Stimulated activated CD8-positive, alpha-beta memory T cell treated with anti-CD3 and anti-CD28 coated beads, Interleukin-2, amount 100 ng/mL, for 1 hour (primary cell): ENCODE measurements at places on chromosomes 16 and 17.

DNA sequence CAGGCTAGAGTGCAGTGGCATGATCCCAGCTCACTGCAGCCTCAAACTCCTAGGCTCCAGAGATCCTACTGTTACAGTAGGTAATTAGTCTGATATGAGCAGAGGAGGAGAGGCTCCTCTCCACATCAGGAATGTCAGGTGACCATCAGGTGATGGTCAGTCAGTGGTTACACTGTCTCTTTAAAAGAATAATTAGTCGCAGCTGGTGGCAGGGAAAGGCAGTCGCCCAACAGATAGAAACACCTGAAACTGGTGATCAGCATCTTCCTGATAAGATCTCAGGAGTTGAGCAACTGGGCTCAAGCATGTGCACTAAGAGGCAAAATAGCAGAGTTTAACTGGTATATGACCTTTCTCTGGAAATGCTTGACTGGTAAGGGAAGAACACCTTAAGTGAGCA is 21.5 kb upstream of the ABCA5 start:
- no peak for DNase-seq

DNA sequence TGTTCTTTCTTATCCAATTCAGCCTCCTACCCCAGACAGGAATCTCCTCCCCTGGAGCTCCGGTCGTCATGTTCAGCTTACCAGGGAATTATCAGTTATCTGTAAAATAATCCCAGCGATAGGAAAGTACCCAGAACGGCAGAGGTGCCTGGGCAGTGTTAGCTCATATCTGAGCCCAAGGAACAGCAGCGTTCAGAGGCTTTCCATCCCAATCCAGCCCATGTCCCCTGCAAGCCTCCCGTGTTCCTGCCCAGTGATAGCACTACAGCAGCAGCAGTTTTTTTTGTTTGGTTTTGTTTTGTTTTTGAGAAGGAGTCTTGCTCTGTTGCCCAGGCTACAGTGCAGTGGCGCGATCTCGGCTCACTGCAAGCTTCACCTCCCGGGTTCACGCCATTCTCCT is 158.2 kb downstream of the CMIP start:
- DNase-seq: no peak

DNA sequence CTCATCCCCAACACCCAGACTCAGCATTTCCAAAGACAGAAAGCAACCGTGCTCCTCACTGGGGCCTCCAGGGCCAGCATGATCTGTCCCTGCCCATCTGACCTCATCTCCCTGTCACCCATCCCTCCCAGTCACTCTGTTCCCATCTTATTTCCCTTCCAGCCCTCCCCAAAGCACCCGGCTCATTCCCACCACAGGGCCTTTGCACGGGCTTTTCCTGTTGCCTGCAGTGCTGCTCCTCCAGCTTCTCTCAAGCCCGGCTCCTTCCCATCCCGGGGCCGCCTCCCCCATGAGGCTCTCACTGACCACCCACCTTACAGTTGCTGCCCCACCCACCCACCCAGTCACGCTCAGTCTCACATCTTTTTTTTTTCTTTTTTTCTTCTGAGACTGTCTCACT is 54.8 kb downstream of the RMI2 start:
- DNase-seq: no peak

- no peak for DNase-seq
Observed at GRCh38 chr17:57541472-57542394, 203.4 kb downstream of the CCDC182 start.

DNA sequence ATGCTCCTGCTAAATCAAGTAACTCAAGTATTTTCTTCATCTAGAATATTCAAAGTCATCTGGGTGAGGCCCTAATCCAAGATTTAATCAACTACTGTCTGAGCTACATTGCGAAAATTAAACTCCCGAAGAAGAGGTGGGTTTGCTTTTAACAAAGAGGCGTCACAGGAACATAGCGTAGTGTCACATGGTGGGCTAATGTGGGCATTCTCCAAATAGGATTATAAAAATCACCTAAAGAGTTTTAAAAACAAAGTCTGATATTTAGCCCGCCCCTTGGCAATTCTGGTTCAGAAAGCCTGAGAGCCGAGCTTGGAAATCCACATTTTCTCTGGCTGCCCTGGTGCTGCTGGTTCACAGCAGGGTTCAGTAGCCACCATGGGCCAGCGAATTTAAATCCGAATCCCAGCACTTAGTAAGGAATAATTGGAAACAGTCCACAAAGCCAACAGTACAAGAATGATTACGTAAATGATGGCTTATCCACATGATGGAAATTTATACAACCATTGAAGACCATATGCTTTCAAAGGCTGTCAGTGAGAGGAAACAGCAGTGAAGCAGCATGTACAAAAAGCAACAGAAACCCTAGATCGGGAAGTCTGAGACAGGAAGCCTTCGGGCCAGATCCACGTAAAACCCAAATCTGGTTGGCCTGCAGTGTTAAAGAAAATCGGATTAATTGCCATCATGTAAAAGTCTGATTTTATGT is 8.8 kb downstream of the PMM2 start:
- no peak for DNase-seq

DNA sequence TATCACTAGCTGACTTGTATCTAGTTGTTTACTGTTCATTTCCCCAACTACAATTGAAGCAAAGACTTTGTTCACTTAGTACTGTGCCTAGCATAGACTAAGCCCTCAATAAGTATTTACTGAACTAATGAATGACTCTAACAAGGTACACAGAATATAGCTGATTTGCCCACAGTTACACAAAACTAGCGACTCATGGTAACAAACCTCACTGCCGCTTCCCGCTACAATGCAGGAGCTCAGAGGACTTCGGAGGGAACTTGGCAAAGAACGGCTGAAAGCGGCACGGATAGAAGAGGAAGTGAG is 524 bp downstream of the EFTUD2 start:
- no peak for DNase-seq

DNA sequence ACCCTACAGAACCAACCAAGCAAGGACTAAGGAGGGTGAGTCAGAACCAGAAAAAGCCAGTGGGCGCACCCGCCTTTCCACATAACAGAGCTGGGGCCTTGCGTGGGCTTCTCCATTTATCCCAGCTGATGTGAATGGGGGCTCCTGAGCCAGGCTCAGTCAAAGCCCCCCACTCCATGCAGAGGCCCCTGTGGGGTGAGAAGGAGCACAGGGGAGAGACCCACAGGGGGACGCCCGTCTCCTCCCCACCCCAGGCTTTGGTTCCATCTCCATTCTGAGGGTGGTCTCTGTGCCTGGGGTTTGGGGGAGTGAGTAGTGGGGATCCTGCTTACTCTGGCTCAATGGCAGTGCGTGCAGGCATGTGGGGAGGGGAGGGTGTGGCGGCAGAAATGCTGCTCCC is 210.1 kb upstream of the TNRC6C start:
- no peak for DNase-seq

DNA sequence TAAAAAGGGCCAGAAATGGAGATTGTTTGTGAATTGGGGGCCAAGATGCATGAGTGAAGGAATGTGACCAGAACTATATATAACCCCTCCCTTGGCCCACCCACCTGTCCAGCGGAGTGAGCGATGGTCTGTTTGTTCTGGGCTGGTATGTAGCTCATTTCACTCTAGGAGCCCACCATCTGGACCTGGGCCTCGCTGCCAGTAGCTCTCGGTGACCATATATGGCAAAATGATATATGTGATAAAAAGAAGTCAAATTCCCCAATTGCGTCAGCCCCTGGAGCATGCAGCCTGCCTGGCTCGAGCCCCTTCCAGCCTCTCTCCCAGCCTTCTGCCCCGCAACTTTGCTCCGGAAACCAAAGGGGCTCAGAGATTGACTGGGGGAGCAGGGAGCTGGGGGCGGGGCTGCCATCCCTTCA is 47.3 kb downstream of the CCDC42 start:
- DNase-seq: no peak

- no peak for DNase-seq
Observed at GRCh38 chr16:25713785-25714570, 22.2 kb downstream of the HS3ST4 start.

GRCh38 chr17:10741416-10742135 is 11.8 kb upstream of the TMEM220 start:
- DNase-seq: no peak

DNA sequence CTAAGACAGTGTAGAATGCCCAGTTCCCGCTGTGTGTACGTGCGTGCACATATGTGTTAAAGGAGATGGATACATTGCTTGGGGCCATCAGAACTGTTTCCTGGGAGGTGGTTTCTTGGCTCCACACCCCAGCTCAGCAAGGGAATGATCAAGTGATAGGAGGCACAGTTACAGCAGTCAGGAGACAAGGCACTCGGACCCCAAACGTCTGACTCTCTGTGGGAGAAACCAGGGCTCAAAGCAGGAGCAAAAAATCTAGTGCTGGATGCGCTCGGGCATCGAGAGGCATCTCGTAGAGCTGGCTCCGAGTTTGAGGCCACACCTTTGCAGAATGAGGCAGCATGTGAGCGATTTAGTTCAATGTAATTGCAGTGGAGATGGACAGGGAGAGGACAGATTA is 71.9 kb downstream of the RBBP6 start:
- no peak for DNase-seq

DNA sequence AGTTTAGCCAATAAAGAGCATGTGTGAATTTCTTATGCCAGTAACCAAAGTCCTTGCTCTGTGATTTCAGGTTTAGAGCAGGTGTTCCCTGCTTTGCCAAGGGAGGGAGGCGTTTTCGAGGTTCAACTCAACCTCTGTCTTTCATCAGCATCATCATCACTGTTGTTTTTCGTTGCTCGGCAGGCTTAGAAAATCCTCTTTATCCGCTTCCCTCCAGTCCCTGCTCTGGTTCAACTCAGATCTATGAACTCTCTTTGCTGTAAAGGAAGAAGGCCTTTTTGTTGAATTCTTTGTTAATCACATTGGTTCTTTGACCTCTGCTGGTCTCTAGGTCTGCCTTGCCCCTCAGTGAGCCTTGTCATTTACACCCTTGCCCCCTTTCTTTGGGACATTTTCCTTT is 243.9 kb upstream of the RBFOX1 start:
- DNase-seq: no peak
